ENCODE measurements at places on chromosomes 7 and 10.

DNA sequence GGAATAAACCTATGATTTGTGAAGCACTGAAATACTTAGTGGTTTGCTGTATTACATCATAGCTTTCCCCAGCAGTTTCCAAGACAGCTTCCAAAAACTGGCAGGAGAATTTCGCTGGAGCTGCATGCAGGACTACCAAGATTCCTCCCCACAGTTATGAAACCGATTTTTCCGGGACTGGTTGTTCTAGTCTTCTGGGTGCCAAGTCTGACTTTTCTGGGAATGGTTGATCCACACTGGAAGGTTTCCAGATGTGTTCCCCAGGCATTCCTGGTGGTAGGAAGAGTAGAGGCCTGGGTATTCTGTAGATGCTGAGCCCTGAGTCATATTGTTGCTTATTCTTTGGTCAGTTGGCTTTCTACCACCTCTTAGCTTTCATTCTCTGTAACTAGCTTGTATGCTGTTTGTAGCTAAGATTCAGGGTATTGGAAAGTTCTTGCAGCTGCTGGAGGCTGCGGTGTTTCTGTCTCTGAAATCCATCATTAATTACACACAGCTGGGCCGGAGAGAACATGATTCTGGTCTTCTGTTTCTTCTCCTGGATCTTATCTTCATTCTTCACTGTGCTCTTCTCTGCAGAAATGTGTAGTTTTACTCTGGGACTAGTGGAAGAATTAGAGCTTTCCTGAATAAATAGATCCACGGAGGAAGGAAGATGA, 6.3 kb downstream of the ABCC2 start:
- H3K27me3 ChIP-seq: no peaks in the 10 kb centered on the region
- no peaks in the 10 kb centered on the region for H3K4me1 ChIP-seq
- no peak overlapping the region for H3K4me3 ChIP-seq
- DNase-seq: no peak

- no peaks in the 10 kb centered on the region for H3K4me1 ChIP-seq
- H3K4me3 ChIP-seq: no peak overlapping the region
- H3K36me3 ChIP-seq: peaks cover 3% of the 10 kb centered on the region
- no peaks in the 10 kb centered on the region for H3K27me3 ChIP-seq
- DNase-seq: no peak
- no peak overlapping the region for H3K27ac ChIP-seq
Observed at GRCh38 chr7:156666368-156667109, 26.0 kb downstream of the RNF32 start.

DNA sequence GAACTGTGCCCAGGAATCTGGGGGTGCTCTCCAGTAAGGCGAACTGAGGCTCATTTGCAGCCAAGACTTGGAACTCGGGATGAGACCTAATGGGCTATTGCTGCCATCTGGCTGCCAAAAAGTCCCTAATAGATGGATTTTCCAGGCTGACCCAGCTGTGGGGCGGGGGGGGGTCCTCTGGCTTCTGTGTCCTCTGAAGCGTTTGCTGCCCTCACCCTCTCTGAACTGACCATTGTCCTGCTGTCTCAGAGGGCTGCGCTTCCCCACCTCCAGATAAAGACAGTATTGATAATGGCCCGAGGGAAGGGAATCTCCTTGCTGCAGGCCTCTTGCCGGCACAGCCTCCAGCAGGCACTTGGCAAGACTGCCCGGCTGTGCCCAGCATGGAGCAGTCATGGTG, 46.6 kb downstream of the CLEC2L start:
- no peak for DNase-seq
- no peaks in the 10 kb centered on the region for H3K27me3 ChIP-seq
- H3K27ac ChIP-seq: no peak overlapping the region
- H3K36me3 ChIP-seq: no peaks in the 10 kb centered on the region

DNA sequence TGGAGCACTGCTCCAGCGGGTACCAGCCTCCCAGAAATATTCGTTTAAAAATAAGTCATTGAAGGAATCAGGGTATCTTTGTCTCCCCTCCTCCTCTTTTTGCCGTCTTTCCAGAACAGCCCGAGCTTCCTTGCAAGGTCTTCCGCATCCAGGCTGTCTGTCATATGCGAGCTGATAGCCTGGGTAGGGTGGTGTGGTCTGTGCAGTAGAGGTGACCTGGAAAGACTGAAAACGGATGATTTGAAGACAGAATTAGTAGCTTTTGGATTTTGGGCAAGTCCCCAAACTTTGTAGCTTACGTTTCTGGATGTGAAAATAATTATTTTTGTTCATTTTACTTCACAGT, 480 bp downstream of the VPS50 start:
- H3K27ac ChIP-seq: no peak overlapping the region
- peak overlapping the region; percentile 79 for H3K4me3 ChIP-seq
- H3K36me3 ChIP-seq: no peaks in the 10 kb centered on the region
- DNase-seq: no peak
- H3K27me3 ChIP-seq: no peaks in the 10 kb centered on the region

- no peaks in the 10 kb centered on the region for H3K27me3 ChIP-seq
- no peaks in the 10 kb centered on the region for H3K4me1 ChIP-seq
- no peak overlapping the region for H3K4me3 ChIP-seq
- no peak overlapping the region for H3K27ac ChIP-seq
- no peak for DNase-seq
- H3K36me3 ChIP-seq: no peaks in the 10 kb centered on the region
Observed at GRCh38 chr10:43192884-43193283, 54.6 kb downstream of the CSGALNACT2 start.

DNA sequence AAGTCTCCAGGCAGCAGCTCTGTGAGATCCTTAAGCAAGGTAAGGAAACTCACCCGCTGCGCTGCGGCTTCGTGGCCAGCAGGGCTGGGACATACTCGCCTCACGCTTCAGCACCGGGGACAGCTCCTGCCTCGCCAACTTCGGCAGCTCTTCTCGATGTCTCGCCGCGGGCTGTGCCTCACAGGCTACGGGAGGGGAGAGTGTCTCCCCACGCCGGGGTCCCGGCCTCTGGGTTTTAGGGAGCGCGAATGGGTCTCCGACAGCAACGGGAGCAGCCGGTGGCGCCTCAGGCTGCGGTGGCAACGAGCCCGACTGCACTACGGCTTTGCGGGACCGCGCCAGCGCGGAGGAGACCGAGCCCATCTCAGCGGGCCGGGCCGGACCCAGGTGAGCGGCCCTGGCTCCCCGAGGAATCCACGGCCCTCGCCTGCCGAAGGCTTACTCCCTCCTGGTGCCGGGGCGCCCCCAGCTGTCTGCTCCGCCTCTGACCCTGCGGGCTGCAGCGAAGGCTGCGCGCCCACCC, 62.4 kb downstream of the LSM5 start:
- no peak for DNase-seq
- no peaks in the 10 kb centered on the region for H3K4me1 ChIP-seq
- no peaks in the 10 kb centered on the region for H3K36me3 ChIP-seq
- no peak overlapping the region for H3K27ac ChIP-seq

DNA sequence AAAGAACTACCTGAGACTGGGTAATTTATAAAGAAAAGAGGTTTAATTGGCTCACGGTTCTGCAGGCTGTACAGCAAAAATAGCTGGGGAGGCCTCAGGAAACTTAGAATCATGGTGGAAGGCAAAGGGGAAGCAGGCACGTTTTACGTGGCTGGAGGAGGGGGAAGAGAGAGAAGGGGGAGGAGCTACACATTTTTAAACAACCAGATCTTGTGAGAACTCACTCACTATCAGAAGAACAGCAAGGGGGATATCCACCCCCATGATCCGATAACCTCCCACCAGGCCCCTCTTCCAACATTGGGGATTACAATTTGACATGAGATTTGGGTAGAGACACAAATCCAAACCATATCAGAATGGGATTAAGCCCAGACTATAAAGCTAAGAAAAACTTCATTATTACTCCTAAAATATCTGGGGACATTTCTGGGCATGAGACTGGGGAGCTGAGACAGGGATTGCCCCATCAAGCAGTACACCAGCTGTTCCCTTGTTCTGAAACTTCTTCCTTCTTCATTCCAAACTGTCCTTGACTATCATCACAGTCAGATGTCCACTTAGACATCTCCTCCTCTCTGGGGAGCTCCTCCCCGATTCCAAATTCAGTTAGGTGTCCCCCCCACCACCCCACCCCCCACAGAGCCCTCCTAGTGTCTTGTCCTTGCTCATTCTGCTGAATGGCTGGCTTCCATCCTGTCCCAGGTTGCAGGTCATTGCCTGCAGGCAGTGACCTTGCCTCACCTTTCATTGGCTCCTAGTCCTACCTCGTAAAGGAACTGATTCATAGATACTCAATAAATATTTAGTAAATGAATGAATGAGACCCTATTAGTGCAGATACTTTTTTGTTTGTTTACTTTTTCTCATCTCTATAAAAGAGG, 132.6 kb downstream of the EVX1 start:
- H3K27me3 ChIP-seq: no peaks in the 10 kb centered on the region
- H3K27ac ChIP-seq: no peak overlapping the region
- no peak overlapping the region for H3K4me3 ChIP-seq
- DNase-seq: no peak

- H3K4me3 ChIP-seq: no peak overlapping the region
- no peaks in the 10 kb centered on the region for H3K36me3 ChIP-seq
- no peak for DNase-seq
- H3K27ac ChIP-seq: no peak overlapping the region
Observed at GRCh38 chr10:44803862-44804261, 107.3 kb upstream of the TMEM72 start.

- no peak overlapping the region for H3K27ac ChIP-seq
- H3K27me3 ChIP-seq: no peaks in the 10 kb centered on the region
- no peak overlapping the region for H3K4me3 ChIP-seq
- H3K36me3 ChIP-seq: no peaks in the 10 kb centered on the region
Observed at GRCh38 chr10:121500701-121501332, 97.4 kb downstream of the FGFR2 start.

DNA sequence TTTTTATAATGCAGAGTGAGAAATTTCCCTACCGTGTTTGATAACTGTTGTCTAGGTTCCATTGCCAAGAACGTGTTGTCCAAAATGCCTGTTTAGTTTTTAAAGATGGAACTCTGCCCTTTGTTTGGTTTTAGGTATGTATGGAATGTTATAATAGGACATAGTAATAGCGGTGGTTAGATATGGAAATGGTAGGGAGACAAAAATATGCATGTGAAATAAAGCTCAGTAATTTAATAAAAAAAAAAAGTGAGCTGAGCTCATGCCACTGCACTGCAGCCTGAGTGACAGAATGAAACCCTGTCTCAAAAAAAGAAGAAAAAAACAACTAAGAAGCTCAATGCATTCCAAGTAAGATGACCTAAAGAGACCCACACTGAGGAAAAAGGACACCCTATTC, 72.9 kb downstream of the ZNF783 start:
- DNase-seq: no peak
- no peak overlapping the region for H3K4me3 ChIP-seq
- H3K27me3 ChIP-seq: no peaks in the 10 kb centered on the region
- H3K27ac ChIP-seq: no peak overlapping the region
- H3K36me3 ChIP-seq: no peaks in the 10 kb centered on the region
